ENCODE measurements at places on chromosomes 5 and 9.

DNA sequence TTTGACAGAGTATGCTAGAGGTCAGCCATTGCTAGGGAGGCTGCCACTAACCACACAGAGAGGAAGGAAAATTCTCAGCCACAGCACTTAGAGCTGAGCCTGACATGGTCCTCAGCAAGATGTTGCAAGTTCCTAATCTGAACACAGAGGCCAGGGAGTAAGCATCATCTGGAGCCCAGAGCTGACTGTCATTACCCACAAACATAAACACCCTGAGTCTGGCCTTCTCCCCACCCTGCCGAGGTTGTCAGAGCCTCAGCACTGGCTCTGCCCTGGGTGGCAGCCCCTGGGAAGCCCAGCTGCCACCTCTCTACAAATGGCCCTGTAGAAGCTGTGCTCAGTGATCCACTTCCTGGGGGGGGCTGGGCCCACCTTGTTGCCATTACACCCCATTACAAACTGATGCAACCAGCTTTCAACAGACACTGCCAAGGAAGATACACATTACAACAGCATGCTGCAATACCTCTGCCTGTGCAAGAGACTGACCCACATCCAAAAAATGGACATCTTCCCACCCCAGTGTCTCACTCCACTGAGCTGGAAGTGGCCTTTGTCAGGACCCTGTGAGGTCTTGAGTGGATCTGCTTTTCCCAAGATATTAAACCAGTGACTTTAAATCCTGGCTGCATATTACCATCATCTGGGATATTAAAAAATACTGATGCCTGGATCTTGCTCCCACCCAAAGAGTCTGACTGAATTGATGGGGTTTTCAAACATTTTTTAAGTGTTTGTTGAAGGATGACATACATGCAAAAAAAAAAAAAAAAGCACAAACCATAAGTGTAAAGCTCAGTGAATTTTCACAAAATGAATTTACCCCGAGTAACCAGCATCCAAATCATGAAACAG lies 33.0 kb downstream of the IRF1 start:
- DNase-seq = no peak

DNA sequence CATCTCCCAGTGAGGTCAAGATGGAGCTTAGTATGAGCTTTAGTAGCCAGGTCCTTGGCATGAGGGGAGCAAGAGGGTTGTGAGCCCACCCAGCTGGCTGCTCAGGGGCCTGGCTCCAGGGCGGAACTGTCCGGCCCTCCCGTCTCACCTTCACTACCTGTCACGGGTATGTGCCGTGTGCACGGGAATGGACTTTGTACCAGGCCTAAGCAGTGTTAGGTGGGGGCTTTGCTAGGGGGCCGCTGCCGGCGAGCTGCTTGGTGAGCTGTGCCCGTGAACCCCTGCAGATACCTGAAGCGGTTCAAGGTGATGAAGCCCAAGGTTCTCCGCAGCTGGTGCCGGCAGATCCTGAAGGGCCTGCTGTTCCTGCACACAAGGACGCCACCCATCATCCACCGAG lies 46.7 kb downstream of the WNK2 start:
- DNase-seq = no peak

GRCh38 chr5:96590796-96591195 lies 71.4 kb upstream of the CAST start:
- no peak for DNase-seq

- DNase-seq = no peak
These were observed 84.5 kb downstream of the ACER2 start for GRCh38 chr9:19493174-19493811.

DNA sequence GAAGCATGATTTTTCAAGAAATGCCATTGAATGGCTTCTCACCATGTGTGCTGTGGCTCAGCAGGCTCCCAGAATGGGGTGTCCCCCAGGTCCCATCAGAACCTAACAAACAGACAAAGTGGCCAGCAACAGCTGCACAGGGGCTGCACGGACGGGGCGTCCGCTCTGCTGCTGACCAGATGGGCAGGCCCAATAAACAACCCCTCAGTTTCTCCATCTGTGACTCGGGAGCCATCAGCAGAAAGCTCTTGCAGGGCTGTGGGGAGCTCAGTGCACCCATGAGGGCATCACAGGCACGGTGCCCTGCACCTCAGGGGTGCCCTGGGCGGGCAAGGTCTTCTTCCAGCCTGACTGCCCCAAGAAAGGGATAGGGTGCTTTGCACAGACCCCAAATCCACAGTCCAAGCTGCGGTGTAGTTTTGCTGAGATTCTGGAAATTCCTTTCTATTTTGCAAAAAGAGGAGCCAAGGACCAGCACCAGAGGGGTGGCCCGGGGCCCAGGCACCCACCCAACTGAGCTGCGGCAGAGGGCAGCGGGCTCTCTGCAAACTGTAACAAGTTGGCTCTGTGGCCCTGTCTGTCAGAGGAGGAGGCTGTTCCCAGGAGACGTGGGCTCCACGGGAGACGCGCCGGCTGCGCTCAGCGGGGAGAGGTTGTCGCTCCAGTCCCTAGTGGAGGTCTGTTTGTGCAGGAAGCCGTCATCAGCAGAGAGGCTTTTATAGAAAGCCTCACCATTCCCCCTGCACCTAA lies 138.7 kb upstream of the PPP1R26 start:
- DNase-seq = no peak
